ENCODE measurements at places on chromosomes 16 and 17.

DNA sequence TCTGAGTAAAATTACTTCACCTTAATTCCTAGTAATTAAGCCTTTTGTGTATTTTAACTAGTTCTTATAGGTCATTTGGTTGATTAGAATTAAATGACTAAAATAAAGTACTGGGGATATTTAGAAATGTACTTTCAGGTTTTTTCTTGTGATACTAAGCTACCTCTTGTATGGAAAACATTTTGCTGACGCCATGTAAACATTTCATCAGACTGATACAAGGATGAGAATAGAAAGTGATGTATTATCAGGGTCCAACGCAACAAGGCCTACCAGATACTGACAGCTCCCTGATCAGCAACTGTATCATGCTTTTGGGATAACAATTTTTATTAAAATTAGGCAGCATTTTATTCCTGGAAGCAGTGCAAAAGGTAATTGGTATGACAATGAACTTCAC, 1.7 kb downstream of the SMARCE1 start:
- DNase-seq: no peak

GRCh38 chr16:12609937-12610699, 193.6 kb downstream of the CPPED1 start:
- DNase-seq: no peak

DNA sequence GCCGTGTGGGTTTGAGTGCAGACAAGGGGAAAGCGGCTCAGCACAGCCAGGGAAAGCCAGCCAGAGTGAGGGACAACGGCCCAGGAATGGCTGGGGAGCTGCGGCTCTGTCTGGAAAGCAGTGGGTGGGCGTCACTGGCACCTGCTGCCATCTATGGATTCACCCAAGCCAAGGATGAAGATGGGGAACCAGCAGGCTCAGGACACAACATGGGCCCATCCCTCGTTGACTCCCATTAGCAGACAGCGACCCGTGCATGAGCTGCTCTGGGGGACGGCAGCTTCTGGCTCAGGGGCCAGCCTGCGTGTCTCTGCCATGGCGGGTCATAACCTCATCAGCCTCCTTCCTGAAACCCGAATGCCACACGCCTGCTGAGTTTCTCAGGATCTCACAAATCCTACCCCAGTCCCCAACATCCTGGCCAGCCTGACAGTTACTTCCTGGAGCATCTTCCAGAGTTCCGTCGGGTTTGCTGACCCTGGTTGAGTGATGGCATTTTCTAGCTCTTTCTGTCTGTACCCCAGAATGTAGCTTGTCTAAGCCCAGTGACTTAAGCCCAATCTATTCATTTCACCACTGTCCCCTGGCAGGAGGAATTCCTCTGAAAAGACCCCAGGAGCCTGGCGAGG, 50.7 kb downstream of the SLC7A5 start:
- DNase-seq: no peak

DNA sequence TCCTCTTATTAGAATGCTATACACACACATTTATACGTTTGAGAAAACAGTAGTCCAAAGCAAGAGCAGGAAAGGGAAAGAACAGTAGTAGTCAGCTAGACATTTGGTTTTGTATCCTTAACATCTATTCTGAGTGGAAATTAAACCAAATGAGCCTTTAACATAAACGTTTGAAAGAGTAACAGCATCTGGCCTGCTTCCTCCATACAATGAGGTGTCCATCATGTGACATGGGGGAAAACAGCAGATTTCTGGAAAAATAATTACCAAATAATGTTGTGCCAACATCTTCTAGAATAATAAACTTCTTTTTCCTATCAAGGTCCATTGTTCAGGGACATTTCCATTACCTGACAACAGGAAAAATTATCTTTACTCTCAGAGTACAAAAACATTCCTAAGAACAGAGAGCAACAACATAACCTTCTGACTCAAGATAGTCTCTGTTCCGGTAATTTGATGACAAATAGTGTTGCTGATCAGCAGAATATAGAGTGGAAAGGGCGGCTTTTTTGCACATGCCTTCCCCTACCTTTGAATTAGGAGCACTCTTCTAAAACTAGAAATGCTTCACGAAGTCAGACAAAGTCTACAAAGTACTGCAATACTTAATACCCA, 20.2 kb downstream of the CYTH1 start:
- no peak for DNase-seq

DNA sequence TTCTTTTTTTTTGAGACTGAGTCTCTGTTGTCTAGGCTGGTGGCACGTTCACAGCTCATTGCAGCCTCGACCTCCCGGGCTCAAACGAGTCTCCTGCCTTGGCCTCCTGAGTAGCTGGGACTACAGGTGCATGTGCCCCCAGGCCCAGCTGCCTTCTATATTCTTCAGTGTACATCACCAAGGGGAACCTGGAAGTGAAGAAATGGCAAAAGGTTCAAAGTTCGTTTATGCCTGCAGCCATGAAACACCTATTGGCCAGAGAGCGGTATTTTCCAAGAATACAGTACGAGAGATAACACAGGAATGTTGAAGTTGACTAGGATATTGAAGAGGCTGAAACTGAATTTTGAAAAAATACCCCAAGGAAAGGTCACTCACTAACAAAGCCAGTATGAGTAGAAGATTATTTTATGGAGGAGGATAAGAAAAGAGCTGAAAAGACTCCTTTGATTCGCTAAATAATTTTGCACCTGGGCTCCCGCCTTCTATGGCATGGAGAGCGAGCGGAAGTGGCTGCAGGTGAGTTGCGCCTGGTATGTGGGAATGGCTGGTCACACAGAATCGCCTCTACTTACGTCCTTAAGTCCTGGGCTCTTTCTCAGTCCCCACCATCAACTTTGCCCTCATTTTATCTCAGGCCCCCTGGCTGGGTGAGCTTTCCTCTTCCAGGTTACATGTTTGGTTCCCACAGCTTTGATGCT, 9.8 kb downstream of the ST6GALNAC1 start:
- no peak for DNase-seq

DNA sequence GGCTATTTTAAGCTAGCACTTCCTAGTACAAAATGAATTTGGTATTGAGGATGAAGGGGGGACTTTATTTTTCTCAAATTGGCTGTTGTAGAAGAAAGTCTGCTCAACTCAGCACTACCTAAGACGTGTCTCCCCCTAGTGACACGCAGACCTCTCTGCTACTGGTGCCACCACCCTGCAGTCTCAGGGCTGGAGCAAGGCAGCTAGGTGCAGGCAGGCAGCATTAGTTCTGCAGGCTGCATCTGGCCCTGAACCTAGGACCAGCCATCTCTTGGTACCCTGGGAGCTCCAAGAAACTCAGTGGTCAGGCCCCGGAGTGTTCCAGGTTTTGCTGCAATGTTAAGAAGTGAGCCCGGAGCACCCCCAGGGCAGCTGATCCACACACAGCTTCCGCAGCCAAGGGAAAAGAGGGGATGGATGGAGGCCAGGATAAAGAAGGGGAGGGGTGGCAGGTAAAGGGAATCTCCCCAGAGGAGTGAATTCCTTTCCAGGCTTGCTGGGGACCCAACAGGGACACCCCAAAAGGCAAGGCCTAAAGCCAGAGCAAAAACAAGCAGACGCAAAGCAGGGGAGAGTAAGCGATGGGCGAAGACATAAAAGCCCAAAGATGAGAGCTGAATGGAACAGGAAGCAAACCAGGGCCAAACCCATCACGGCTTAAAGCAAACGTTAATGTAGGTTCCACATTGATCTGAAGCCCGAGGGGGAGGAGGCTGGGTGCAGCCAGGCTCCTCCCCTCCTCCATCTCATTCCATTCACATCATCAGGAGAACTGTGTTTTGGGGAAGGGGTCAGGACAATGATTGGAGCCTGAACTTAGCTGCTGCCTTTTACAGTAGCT, 200.5 kb downstream of the ZFHX3 start:
- no peak for DNase-seq

DNA sequence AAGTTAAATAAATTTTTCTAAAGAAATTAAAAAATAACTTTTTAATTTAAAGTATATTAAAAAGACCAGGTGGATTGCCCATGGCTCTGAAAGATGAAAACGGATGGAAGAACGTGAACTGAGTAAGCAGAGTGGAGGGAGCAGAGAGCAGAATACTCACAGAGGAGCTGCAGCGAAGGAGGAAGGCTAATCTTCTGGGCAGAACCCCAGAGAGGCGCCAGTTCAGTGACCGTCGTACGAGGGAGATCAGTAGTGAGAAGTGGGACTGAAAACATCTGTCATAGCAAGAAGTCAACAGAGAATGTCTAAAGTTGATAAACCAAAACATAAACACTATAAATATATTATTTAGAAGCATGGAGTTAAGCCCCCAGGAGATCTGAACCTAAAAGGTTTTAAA, 34.9 kb downstream of the UBE2G1 start:
- DNase-seq: peak; percentile 40

GRCh38 chr17:60647705-60648104, 29.9 kb upstream of the BCAS3 start:
- DNase-seq: no peak

- no peak for DNase-seq
Measured at GRCh38 chr16:11215935-11216556, 40.0 kb downstream of the SOCS1 start.

- no peak for DNase-seq
Measured at GRCh38 chr17:28333083-28333746, 2.1 kb downstream of the IFT20 start.

DNA sequence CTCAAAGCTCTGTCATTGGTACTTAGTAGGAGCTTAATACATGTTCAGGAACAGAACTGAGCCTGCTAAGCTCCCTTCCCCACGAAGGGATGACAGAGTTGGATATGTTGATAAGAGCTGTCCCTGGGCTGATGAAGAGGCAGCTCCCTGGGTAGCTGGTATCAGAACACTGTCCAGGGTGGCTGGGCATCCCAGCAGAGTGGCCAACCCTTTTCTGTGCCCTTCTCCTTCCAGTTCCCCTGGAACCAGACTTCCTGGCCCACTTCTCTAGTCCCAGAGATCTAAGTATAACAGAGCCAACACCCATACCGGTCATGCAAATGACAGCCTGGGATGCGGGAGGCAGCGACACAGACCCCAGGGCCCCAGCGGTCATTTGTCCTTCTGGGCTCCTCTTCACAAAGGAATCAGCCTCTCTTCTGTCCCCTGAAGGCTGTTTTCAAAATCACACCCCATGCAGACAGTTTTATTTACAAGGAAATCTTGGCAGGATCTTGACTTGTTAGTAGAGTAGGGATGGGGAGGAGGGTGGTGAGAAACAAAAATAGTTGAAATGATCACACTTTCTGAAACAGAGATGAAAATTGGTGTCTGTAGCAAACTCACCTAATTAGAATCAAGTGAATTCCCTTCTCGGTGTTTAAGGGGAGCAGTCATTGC, 1.4 kb upstream of the RHBDL3 start:
- DNase-seq: no peak

DNA sequence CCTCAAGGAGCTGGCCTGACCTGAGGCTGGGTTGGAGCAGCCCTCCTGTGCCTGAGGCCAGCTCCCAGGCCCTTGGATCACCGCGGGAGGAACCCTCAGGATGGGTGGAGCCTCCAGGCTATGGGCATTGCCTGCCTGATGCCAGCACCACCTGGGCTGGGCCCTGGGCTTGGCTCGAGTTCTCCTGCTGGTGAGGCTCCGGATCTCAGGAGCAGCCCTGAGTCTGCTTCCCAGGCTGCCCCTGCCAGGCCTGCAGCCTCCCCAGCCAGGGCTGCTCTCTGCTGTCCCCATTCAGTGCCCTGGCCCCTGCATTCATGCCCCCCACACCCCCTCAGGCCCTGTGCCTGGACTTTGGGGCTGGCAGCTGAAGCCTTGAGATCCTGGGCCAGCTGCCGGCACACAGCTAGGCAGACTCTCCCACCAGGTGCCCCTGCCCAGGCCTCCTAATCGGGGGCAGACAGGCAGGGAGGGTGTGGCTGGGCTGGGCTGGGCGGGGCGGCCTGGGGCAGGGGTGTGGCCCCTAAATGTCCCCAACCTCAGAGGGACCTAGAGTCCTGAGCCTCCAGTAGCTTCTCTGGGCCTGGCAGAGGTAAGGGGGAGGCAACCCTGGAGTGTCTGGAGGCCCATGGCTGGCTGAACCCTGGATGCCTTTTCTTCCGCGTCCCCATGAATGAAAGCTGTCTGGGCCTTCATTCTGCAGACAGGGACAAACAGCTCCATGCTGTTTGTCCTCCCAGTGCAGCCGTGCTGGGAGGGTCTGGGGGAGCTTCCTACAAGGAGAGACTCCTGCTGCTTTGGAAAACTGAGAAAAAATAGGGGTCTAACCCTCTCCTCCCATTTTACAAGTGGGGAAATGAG, 1.1 kb upstream of the PIGQ start:
- no peak for DNase-seq

DNA sequence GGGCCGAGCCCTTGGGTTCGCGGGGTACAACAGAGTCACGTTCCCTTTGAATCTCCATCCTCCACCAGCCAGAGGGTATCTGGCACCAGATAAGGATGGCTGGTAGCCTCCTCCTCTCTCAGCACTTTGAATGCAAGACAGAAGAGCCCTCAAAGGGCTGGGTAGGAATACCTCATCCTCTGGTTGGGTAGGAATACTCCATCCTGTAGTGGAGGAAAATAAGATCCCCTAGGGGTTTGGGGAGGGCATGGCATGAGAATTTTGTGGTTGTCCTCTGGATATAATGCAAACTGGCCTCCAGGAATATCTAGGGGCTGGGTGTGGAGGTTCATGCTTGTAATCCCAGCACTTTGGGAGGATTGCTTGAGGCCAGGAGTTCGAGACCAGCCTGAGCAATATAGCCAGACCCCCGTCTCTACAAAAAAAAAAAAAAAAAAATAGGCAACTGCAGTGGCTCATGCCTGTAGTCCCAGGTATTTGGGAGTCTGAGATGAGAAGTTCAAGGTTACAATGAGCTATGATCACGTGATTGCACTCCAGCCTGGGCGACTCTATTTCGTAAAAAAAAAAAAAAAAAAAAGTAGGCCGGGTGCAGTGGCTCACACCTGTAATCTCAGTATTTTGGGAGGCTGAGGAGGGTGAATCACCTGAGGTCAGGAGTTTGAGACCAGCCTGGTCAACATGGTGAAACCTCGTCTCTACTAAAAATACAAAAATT, 2.7 kb downstream of the IGFBP4 start:
- no peak for DNase-seq

- DNase-seq: no peak
Measured at GRCh38 chr17:12730421-12730820, 58.9 kb upstream of the ARHGAP44 start.

GRCh38 chr17:71970312-71970711, 150.5 kb upstream of the SOX9 start:
- no peak for DNase-seq

DNA sequence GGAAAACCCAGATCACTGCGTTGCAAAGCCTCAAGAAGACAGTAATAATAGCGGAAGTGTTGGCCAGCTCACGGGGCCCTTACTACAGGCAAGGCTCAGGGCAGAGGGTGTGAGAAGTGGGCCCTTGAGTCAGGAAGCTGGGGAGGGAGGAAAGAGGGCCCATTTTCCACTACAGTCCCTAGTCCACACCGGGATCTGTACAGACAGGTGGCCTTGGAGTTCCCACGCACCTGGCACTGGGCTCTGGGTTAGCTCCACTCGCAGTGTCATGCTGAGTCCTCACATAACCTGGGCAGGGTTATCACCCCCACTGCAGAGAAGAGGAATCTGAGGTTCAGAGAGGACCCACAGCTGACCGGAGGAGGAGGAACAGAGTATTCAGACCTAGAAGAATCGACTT, 16.8 kb upstream of the MTSS2 start:
- DNase-seq: no peak

- no peak for DNase-seq
Measured at GRCh38 chr17:17104494-17104893, 62.2 kb downstream of the MPRIP start.

GRCh38 chr16:66481081-66481942, 54.2 kb downstream of the BEAN1 start:
- DNase-seq: no peak

GRCh38 chr17:32570081-32570396, 83.2 kb downstream of the CDK5R1 start:
- DNase-seq: no peak

Data from GM12864 (cell line).